Stomach (tissue), 19 donors: ENCODE measurements at places on chromosomes 5 and 9. TPM values are rescaled to one million over a fixed set of nuclear protein-coding genes. Genes with fewer than 3 reads are reported as not detected.

LCN9 gene
- polyA plus RNA-seq = not detected

SLC25A2 gene
- not detected for polyA plus RNA-seq

PPP2R2B gene
- 0.76 TPM for polyA plus RNA-seq

SLC46A2 gene
- not detected for polyA plus RNA-seq

MTREX gene
- 14.7 TPM for polyA plus RNA-seq
